AG09309 (cell line): ENCODE measurements at places on chromosomes 7 and 10.

DNA sequence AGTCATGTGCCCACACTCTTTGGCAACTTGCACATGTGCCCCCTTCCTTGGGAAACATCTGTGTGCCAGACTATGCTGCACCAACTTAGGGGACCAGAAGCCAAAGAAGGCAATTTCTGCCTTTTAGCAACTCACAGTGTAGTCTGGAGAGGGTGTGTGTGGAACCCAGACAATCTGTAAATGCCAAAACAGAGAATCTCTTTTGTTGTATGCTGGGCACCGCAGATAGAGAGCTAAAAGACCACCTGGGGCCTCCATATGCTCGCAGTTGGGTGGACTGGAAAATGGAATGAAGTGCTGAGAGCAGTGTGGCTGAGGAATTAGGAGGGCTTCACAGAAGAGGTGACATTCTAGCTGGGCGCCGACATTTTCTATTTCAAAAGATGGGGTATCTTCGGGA lies 26.4 kb downstream of the UBTD1 start:
- DNase-seq: no peak

DNA sequence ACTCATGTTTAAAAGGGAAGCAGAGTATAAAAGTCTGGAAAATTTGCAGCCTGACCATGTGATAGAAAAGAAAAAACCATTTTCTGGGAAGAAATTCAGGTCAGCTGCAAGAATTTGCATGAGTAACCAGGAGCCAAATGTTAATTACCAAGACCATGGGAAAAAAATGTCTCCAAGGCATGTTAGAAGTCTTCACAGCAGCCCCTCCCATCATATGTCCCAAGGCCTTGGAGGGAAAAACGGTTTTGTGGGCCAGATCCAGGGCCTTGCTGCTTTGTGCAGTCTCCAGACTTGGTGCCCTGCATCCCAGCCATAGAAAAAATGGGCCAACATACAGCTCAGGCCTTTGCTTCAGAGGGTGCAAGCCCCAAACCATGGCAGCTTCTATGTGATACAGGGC lies 1019.6 kb upstream of the SORCS1 start:
- DNase-seq: no peak

DNA sequence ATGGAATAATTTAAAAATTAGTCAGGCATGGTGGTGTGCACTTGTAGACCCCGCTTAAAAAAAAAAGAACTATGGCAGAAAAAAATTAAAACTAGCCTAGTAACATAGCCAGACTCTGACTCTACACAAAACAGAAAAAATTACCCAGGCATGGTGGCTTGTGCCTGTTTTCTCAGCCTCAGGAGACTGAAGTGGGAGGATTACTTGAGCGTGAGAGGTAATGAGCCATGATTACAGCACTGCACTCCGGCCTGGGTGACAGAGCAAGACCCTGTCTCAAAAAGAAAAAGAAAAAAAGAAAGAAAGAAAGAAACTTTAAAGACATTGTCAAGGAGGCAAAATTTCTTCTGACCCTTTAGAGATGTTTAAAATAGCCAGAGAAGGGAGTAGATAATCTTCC lies 109.0 kb upstream of the TMEM106B start:
- DNase-seq: no peak

DNA sequence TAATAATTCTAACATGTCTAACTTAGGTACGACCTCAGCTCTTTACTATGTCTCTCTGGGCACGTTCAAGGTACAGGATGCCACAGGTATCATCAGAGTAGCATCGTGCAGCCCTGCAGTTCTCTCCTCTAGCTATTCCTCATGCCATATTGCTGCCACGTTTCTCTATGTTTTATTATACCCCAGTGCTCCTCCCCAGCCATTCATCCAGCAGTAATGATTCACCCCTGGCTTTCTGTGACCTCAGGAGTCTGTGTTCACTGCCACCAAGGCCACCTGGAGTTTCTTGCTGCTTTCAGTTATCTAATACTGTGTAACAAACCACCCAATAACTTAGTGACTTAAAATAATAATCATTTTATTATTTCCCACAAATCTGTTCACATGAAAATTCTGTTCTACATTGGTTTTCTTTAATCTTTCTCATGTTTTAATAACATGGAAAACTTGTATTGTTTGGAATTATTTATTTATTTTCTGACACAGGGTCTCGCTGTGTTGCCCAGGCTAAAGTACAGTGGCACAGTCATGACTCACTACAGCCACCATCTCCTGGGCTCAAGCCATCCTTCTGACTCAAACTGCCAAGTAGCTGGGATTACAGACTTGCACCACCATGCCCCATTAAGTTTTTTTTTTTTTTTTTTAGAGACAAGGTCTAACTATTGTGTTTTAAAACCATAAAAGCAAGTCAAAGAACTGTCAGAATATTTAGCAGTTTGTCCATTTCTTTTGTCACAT lies 21.8 kb downstream of the REEP3 start:
- DNase-seq: peak; percentile 37

GRCh38 chr7:104552102-104552501 lies 223.7 kb downstream of the LHFPL3 start:
- no peak for DNase-seq

DNA sequence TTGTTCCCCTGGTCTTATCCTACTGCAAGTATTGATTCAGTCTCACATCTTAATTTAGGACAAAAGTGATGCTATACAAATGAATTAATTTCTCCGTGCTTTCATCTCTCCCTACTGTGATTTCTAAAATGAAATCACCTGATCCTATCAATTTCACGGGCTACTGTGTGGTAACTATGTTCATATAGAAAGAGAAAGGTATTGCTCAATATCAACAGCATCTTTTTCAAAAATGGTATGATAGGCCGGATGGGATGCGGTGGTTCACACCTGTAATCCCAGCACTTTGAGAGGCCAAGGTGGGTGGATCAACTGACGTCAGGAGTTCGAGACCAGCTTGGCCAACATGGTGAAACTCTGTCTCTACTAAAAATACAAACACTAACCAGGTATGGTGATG lies 71.2 kb downstream of the PIK3CG start:
- no peak for DNase-seq

DNA sequence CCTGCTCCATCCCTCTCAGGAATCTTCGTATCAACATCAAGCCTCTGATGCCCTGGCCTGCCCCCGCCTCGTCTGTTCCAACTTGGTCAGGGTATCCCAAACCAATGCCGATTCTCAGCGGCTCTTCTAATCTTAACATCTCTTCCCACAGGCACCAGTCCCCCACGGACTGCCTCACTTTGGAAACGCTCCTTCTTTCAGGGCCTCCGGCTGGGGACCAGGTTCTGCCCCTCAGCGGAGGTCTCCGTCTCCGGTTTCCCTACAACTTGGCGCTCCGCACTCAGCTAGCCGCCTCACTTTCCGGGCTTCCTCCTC lies 488 bp downstream of the ABCF2 start:
- DNase-seq: no peak

- DNase-seq: no peak
Measured at GRCh38 chr7:45103958-45104843, 7.3 kb downstream of the TBRG4 start.

GRCh38 chr7:120502132-120502531 lies 229.2 kb downstream of the KCND2 start:
- DNase-seq: no peak

DNA sequence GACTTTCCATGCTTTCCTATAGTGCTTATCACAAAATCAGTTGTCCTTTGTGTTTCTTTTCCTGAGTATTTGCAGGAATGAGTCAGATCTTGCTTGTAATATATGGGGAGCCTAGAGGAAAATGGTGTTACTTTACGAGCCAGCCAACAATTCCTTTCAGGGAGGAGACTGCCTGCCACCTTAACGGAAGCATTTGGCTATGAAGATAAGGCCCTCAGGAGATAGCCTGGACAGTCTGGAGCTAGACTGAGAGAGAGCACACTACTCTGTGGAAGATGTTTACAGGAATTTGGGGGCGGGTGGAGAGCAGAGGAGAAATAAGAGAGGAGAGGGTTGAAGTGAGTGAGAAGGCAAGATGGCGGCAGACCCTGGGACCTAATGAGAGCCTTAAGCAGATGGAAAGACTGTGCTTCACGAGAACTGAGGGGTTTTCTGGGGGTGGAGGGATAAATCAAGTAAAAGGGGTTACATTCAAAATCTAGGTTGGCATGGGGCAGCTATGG lies 126.3 kb downstream of the SNX10 start:
- no peak for DNase-seq

DNA sequence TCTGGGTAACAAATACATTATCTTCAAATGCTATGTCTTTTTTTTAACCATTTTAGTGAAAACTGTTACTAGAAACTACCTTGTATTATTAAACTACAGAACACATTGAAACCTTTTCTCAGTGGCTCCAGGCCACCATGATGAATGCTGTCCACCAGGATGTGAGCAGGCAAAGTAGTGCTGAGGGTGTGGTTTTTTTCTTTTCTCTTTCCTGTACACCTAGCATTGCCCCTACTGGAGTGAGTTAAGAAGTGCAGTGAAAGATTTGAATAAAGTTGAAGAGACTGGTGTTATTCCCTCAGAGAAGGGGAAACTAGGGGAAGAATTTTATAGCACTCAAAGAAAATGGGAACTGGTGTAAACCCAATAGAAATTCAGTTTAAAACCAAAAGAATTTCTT lies 120.0 kb upstream of the SAMD8 start:
- DNase-seq: no peak

DNA sequence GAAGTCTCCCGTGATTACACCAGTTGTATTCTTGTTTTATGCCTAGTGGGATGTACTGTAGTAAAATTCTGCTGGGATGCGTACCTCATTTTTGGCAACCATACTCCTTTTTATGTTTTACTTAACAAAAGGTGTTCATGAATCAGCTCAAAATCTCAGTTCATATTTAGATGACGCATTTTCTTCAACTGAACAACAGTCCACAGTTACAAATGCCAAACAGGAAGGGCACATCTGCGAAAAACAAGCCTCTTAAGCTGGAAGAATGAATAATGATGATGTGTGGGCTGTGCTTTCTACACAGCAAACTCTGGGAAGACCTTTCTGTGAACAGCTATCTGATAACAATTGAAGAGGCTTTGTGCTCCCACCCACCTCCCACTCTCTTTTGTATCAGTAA lies 68.4 kb upstream of the NRBF2 start:
- no peak for DNase-seq

DNA sequence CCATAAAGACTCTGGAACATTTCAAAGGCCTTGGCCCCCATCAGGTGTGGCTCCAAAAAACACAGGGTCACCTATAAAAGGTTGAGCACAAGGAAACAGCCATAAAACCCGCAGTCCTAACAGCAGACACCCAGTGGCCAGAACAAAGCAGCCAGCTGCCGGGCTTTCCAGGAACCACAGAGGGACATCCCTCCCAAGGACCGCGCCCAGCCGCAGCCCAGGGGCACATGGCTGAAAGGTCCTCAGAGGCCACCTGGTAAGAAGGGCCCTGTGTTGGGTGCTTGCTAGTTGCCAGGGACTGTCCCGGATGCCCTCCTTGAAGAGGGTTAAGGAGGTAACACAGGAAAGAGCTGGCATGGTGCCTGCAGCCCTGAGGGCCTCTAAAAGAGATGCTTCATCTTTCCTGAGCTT lies 32.7 kb downstream of the KCNMA1 start:
- DNase-seq: no peak
